ENCODE measurements at places on chromosomes 3 and 15.

GRCh38 chr3:126960604-126960995, 22.3 kb upstream of the PLXNA1 start:
- DNase-seq, result no peak

DNA sequence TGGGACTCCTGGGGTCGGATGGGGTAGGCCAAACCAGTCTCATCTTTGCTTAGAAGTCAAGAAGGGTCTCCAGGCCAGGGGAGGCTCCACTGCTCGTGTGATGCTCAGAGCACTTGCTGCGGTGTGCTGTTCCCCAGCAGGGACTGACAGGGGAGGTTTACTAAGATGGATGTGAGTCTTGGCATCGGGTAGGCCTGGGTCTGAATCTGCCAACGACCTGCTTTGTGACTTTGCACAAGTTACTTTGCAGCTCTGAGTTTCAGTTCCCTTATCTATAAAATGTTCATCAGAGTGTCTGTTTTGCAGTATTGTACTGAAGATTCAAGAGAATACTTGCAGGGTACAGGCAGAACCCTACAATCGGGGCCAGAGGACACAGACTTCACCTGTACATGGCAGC, 17.3 kb upstream of the CDCP1 start:
- DNase-seq, result no peak

GRCh38 chr15:63979262-63979793, 67.0 kb downstream of the DAPK2 start:
- DNase-seq, result no peak

DNA sequence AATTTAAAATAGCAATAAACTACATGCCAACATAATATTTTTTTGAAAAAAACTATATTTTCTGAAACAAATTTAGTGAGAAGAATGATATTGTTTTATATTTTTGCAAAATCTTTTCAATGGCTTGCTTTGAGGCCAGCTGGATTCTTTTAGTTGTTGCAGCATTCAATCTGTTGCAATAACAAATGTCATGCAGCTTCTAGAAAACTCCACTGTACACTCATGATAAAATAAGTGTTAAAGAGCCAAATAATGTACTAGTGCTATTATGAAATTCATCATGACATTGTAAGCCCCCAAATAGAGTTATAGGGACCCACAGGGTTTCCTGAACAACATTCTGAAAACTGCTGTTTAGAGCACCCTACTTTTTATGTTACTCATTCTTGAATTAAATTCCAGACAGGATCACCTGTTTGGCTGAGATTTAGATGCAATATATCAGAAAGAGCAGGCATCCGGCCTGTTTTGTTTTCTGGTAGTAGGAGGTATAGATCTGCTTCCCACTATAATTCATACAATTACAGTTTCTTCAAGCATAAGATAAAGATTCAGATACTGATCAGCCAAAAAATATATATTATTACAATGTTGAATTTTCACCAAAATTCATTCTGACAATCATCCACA, 703.0 kb upstream of the ZNF385D start:
- no peak for DNase-seq
